ENCODE measurements at places on chromosomes 7 and 10.

GRCh38 chr10:60914690-60915141 lies 29.3 kb downstream of the RHOBTB1 start:
- no peak for DNase-seq

DNA sequence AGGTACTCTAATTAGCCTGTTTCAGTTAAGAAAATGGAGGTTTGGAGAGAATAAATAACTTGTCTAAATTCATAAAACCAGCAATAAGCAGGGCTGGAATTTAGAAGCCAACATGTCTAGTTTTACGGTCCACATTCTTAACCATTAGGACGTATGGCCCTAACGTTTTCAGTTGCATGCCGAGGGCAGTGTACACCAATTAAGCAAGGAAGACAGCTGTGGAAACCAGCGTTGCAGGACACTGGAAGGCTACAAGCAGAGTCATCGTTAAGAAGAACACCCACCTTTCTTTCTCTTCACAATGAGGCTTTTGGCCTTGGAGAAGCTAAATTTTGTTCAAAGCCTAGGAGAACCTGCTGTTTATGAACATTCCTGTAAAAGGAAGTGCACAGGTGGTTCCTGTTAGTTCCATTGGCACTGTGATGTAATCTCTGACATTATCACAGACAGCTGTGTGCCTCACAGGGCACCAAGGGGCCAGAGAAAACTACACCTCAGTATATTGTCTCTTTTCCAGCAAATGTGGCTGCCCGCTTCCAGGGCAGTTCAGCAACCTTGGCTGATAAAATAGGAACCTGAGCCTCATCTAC lies 21.0 kb downstream of the MPP7 start:
- DNase-seq = no peak

- DNase-seq = no peak
Measured at GRCh38 chr7:149001427-149002068, 26.8 kb downstream of the PDIA4 start.

DNA sequence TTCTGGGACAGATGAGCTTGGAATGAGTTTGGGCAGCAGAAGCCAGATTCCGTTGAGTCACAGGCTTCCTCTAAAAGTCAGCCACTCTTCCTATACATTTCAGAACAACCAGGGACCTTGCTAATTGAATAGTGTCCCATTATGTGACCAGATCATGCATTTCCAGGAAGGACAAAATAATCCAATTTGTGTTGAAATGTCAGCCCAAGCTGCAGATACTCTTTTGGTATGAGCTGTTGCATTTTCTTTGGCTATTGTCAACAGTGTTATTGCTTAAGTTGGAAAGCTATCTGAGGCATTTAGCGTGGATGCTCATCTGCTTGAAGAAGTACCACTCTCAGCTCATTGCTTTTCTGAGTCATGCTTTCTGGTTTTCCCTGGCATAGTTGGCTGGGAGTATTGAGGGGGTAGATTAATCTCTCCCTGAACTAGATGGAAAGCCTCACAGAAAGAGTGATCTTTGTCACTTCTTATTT lies 223.7 kb upstream of the HABP2 start:
- DNase-seq = no peak

- no peak for DNase-seq
Measured at GRCh38 chr7:18874880-18875279, 242.6 kb downstream of the TWIST1 start.

All from T47D (cell line).